ENCODE measurements at places on chromosomes 1 and 21.

DNA sequence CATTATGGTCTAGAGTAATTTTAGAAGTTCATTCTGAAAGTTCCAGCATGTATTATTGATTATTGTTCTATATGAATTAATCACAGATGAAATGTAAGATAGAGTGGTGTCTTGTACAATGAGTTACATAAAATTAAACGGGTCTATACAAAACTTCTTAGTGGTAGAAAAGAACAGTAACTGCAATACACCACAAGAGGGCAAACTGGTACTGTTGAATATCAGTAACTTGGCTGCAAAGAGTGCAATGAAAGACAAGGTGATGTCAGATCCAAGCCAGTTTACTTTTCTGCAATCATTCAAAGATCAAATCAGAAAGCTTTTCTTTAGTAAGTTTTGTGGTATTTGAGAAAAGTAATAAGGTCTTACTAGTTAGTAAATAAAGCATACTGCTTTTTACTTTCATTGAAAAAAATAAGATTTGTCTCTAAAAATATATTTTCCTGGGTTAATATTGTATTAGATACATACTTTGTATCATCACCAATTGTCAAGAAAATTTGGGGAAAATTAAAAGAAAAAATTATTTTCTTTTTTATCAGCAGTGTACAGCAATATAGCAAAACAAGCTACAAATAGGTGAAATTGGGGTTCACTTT lies 66.4 kb upstream of the BTG3 start:
- peak; percentile 51 for DNase-seq

DNA sequence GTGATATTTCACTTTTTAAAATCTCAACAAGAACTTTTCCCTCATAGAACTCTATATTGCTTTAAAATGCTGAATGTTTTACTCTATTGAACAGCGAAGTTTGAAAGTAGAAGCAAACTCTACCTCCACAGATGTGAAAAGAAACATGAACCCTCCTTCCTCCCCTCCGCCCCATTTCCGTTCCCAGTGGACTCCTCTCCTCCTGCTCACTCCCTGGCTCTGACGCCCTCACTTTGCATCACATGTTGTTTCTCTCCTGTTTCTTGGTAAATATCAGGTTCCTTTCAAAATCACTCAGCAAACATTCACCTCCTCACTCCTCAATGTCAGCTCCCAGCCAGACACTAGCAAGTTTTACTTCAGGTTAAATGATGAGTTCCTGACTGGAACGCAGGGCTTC lies 34.6 kb downstream of the KCNH1 start:
- DNase-seq, result no peak

DNA sequence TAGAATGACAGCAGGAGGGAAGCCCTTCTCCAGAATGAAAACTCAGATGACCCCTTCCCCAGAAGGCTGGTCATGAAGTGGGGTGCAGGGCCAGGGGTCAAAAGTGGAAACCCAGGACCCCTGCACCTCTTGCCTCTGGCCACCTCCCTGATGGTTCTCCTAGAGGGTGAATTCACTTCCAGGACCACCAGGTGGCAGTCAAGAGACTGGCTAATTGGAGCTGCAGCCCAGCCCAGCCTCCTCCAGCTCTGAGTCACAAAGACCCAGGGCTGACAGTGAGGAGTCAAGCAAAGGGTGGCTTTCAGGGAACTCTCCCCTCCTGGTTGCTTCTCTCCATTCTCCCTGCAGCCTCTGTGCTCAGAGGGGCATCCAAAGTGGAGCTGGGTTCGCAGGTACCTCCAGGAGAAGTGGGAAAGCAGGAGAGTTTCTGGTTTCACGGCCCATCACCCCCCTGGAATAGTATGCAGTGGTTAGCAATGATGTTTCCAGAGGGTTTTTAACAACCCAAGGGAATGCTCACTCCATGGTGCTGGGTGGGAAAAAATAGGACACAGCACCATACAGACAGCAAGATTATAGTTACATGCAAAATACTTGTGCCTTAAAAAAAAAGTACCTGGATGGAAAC lies 6.1 kb upstream of the EPHB2 start:
- peak; percentile 87 for DNase-seq

GRCh38 chr1:36988741-36989193 lies 45.5 kb downstream of the GRIK3 start:
- no peak for DNase-seq

DNA sequence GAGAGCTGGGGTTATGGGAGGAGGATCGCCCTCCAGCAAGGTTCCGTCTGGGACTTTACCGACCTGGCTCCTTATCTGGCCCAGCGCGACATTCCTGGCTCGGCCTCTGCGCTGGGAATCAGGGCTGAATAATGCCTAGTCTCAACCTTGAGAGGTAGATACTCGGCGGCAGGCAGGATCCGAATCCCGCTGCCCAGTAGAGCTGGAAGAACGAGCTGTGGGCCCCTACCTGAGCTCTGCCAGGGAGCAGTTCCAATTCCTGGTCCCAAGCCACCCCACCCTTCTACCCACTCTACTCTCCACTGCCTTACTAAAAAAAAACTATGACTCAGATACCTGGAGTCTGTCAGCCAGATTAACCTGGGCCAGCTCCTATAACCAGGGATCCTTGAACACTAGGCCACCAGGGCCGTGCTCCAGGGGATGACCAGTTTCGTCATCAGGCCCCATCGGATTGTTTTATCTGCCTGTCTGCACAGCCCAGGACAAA lies 53.6 kb downstream of the RHBG start:
- no peak for DNase-seq

- no peak for DNase-seq
Measured at GRCh38 chr1:22282364-22282995, 139.6 kb upstream of the WNT4 start.

- peak; percentile 49 for DNase-seq
Measured at GRCh38 chr1:166164995-166165660, 1.7 kb downstream of the FAM78B start.

DNA sequence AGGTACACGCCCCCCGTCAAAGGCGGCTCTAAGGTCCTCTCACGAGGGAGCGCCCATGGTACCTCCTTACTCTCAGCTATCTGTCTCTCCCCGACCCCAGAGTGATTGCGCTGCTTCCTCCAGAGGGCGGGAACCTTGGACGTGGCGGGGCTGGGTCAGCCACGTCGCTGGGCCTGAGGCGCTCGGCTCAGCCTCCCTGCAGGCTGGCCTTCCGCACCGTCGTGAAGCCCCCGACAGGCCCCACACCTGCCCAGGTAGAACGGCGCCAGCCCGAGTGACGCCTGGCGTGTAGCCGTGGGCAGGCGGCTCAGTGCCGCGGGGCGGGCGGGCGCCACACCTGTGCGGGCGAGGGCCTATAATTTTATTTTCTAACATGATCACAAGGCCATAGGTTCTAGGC lies 122.2 kb upstream of the BEND5 start:
- DNase-seq, result no peak

DNA sequence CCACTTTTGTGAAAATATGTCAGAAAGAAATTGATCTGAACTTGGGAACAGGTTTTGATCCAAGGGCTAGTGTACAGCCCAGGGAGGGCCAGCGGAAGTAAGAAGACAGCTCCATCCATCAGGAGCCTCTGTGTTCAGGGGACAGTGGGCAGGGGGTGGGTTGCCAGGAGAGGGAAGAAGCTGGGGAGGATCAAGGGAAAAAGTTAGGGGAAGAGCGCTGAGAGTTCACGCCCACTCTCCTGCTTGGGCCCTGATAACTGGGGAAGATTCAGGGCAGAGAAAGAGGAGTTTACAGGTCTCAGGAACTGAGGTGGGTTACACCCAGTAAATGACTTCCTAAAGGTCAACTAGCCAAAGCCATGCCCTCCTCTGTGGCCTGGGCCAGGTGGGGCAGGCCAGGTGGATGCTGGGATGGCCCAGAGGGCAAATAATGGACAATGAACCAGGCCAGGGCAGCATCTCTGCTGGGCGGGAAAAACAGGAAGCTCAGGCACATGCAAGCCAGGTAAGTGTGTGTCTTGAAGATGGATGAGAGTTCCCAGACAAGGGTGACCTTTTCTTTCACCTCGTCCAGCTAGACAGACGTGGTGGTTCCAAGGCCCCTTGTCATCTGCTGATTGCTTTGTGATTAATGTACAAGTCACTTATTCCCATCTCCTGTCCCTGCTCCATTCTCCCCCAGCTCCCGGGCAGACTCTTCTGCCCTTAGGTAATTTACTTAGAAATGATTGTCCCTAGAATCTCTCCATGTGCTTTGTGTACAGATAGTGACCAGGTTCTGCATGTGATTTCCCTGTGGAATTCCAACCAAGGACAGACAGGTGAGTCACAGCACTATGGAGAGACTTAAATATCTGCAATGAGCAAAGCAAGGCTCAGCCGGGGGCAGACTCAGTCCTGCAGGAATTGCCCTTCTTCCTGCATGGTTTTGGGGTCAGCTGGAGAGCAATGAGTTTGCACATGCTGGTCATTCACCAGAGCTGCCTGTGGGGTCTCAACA lies 57.0 kb downstream of the MDM4 start:
- DNase-seq, result peak; percentile 30

DNA sequence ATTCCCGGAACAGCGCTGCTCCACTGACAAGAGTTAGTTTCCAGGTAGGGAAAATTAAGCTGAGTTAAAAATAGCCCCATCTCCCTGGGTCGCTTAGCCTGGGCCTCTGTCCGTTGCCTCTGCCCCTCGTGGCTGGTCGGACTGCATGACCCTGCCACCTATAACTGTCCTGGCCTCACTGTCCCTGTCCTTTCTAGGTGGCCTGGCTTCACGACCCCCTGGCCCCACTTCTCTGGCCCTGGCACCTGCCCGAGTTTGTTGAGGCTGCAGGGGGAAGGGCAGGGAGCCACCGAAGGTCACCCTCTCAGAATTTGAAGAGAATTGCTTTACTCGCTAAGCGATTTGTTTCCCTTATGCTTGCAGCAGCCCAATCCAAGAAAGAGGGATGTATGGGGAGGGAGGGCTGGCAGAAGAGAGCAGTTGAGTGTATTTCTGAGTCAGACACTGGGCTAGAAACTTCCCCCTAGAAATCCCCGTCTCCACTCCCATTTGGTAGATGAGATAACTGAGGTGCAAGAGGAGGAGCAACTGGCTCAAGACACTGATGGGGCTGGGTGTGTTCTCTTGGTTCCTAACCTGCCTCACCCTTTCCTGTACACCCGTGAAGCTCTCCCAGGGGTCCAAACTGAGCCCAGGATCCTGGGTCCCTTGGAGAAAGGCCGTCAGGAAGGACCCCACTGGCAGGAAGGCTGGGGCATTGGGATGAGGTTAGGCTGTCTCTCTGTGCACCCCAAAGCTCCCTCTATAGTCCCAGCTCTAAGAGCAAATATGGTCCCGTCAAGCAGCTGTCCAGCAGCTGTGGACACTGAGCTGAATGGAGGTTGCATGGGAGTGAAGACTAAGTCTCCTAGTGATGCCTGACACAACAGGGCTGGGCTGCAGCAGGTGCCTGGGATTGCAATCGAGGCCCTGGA lies 2.9 kb upstream of the EDN2 start:
- peak; percentile 44 for DNase-seq

- DNase-seq, result no peak
Measured at GRCh38 chr21:14243874-14244273, 27.9 kb downstream of the RBM11 start.

DNA sequence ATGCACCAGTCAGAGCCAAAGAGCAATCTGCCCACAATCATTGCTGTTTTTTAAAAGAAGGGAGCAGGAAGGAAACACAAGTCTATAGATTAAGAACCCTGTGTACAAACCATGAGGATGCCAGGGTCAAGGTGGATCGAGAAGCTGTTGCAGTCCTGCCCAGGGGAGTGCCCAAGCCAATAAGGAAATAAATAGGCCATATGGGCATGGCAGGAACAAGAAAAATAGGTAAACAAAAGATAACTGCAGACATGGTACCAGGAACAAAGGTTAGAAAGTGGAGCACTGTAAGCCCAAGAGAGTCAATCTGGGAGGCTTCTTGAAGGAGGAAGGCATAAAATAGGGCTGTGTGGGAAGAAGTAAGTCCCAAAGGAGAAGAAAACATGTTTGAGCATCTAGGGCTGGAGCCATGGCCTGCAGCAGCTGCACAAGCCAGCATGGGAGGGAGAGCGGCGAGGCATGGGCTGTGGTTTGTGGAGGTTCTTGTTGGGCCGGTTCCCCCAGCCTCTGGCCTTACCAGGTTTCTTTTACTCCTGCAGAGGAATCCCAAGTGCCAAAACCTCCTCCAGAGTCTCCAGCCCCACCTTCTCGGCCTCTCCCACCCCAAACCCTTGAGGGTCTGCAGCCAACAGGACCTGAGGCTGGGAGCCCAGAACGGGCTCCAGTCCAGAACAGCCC lies 13.6 kb downstream of the INAVA start:
- DNase-seq, result no peak

- DNase-seq, result no peak
Measured at GRCh38 chr1:221704306-221704705, 37.6 kb downstream of the DUSP10 start.

DNA sequence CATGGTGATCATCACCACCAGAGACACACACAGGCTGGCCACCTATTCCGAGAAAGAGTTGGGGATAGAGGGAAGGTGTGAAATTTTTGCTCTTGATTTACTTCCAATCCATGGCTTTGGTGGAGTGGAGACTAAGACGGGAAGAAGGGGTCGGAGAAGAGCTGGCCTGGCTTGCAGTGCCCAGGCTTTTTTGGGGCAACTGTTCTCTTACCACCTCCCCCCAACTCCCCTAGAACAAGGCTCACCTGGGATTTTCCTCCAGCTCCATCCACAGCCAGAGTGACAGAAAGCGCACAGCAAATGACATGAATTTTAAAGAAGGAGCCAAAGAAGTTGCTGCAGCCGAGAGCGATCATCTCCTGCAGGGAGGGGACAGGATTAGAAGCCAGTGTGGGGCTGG lies 16.0 kb downstream of the SLC26A9 start:
- DNase-seq, result no peak

- DNase-seq, result no peak
Measured at GRCh38 chr1:224689374-224689773, 73.3 kb downstream of the CNIH3 start.

GRCh38 chr1:6272452-6272851 lies 11.6 kb upstream of the GPR153 start:
- no peak for DNase-seq

GRCh38 chr1:52386458-52386857 lies 17.8 kb downstream of the ORC1 start:
- DNase-seq, result no peak

- no peak for DNase-seq
Measured at GRCh38 chr1:220893701-220894024, 14.4 kb downstream of the HLX start.

- peak; percentile 40 for DNase-seq
Measured at GRCh38 chr1:30758785-30759380, 1.3 kb upstream of the LAPTM5 start.

GRCh38 chr21:46117586-46118315 lies 19.8 kb downstream of the COL6A2 start:
- DNase-seq, result no peak
